Activated naive CD4-positive, alpha-beta T cell treated with anti-CD3 and anti-CD28 coated beads, Interleukin-2, amount 50 U/mL, for 72 hours (primary cell): ENCODE measurements at places on chromosomes 4 and X. TPM values are rescaled to one million over a fixed set of nuclear protein-coding genes. Genes with fewer than 3 reads are reported as not detected.

Gene HPGD
- 3.1 TPM for total RNA-seq

Gene HPGDS
- total RNA-seq: 0.19 TPM

Gene PHOX2B
- not detected for total RNA-seq

Gene PARM1
- not detected for total RNA-seq

Gene WDR17
- 2.5 TPM for total RNA-seq

Gene FRG2
- not detected for total RNA-seq

Gene GAGE1
- total RNA-seq: not detected

Gene UTP3
- 31.6 TPM for total RNA-seq

Gene EPGN
- not detected for total RNA-seq

Gene IL3RA
- total RNA-seq: 0.41 TPM

Gene F8A3
- total RNA-seq: 20.8 TPM
